ENCODE measurements at places on chromosomes 13 and 19.
A peak's percentile ranks its signal among the peaks of the same experiment; 100 is the strongest.

GRCh38 chr19:55766466-55766865 lies 2.5 kb upstream of the RFPL4AL1 start:
- no peak for DNase-seq

GRCh38 chr19:29664753-29665214 lies 477 bp upstream of the PLEKHF1 start:
- no peak for DNase-seq

GRCh38 chr19:49116544-49116943 lies 2.4 kb downstream of the LIN7B start:
- no peak for DNase-seq

GRCh38 chr13:41211062-41211461 lies 16.7 kb upstream of the KBTBD7 start:
- no peak for DNase-seq

- DNase-seq, result peak; percentile 67
These were observed 781 bp downstream of the QPCTL start for GRCh38 chr19:45693106-45693788.

DNA sequence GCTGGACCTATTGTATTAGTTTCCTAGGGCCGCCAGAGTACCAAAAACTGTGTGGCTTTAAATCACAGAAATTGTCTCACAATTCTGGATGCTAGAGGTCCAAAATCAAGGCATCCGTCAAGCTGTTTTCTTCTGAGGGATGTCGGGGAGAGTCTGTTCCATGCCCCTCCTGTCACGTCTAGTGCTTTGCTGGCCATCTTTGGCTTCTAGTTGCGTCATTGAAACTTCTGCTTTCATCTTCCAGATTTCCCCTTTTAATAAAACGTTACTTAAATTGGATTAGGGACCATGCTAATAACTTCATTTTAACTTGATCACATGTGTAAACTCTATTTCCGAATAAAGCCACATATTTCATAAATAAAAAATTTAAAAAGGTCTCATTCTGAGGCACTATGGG lies 47.5 kb downstream of the TRPM4 start:
- no peak for DNase-seq

DNA sequence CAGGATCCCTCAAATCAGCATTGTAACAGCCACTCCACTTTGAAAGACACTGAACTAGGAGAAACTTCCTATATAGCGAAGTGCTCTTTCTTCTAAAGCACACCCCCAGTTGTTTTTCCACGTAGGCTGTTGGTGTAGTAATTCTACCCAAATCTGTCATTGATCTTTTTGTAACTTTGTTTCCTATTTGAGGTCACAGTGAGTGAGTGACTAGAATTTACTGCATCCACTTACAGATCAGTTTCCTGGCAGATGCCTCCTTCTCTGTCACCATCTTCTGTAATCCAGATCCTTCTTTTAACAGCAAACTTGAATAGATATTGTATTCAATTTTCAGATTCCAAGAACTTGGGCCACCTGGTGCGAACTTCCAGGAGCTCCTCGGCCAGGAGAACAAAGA lies 15.3 kb downstream of the ZAR1L start:
- DNase-seq, result no peak

GRCh38 chr13:102935896-102936321 lies 90.1 kb downstream of the ERCC5 start:
- DNase-seq, result no peak

- DNase-seq, result no peak
These were observed 6.3 kb upstream of the HCN2 start for GRCh38 chr19:583198-583967.

- DNase-seq, result no peak
These were observed 20.4 kb upstream of the OBI1 start for GRCh38 chr13:78679329-78679728.

Data from mesothelial cell of epicardium (in vitro differentiated cells).